Kasumi-1 (cell line): ENCODE measurements at places on chromosomes 1 and 21.
A peak's percentile ranks its signal among the peaks of the same experiment; 100 is the strongest.

- peak; percentile 17 for DNase-seq
These were observed 1.9 kb downstream of the SLC16A1 start for GRCh38 chr1:112954017-112954650.

GRCh38 chr1:153310526-153310925 is 2.2 kb downstream of the PGLYRP3 start:
- no peak for DNase-seq

GRCh38 chr21:37380349-37381323 is 14.1 kb downstream of the DYRK1A start:
- no peak for DNase-seq

DNA sequence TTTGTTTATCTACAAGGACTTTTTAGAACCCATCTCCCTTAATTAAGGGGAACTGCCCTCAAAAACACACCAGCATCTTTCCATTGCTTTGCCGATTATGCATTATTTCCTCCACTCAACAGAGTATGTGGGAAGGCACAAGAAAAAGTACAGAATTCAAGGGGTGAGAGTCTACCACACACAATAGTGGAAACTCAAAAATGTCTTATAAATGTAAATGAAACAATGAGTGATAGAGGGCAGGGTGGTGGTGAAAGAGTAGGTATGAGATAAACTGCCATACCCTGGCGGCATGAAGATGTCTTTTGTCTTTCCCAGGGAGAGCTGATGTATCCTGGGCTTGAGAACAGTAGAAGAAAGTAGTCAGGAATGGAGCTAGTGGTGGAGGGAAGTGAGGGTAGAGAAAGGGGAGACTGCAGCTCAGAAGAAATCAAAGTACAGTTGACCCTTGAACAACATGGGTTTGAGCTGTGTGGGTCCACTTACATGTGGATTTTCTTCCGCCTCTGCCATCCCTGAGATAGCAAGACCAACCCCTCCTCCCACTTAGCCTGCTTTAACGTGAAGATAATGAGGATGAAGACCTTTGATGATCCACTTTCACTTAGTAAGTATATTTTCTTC is 24.4 kb downstream of the CD58 start:
- no peak for DNase-seq

DNA sequence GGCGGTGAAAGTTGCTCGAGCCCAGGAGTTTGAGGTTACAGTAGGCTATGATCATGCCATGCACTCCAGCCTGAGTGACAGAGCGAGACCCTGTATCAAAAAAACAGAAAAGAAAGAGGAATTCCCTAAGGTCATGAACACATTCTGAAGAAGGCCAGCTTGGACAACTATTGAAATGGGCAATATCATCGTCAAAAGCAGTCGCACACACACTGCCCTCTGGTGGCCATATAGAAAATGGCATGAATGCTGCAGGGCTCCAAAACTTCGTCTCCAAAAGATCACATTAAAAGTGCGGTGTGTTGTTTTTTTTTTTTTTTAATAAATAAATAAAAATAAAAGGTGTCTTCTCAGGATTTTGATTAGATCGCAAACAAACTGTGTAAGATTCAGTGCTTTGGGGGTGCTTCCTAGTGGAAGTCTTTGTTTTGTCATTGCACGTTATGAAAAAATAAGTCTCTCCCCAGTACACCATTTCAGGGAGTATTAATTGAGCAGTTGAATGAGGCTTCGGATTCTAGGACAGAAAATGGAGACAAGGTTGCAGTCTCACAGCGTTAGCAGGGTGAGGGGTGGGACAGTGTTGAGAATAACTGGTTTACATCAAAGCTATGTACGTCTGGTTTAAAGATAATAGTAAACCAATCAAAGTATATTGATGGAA is 87.5 kb upstream of the FMN2 start:
- DNase-seq: peak; percentile 47

DNA sequence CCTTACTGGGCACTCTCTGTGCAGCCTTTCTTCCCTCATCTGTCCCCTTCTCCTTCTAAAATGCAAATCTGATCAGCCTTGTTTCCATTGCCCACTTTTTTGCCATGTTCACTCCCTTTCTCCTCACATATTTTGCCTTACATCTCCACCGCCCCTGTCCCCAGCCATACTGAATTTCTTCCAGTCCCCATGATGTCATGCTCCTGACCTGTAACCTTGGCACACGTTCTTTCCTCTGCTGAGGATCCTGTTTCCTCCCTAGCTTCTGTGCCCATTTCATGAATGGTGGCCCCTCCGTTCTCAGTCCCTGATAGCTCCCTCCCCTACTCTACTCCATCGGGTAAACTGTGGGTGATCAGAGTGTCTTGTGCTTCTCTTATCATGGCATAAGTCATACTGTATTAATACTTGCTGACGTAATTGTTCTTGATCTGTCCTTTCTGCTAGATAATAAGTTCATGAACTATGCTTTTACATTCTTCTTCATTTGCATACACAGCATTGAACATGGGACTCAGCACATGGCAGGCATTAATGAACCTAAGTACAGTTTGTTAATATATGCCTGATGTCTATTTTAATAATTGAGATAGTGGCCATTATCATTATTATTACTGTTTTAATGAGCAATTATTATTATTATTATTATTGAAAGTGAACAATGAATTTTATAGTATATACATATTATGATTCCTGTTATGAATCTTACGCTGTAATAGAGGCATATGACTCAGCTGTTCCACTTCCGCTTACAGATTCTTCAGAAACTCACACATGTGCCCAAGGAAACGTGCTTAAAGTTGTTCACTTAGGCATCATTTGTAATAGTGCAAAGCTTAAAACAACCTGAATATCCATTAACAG is 28.5 kb downstream of the MAP3K21 start:
- DNase-seq: no peak

- no peak for DNase-seq
These were observed 156.8 kb upstream of the KCND3 start for GRCh38 chr1:112146201-112146715.

DNA sequence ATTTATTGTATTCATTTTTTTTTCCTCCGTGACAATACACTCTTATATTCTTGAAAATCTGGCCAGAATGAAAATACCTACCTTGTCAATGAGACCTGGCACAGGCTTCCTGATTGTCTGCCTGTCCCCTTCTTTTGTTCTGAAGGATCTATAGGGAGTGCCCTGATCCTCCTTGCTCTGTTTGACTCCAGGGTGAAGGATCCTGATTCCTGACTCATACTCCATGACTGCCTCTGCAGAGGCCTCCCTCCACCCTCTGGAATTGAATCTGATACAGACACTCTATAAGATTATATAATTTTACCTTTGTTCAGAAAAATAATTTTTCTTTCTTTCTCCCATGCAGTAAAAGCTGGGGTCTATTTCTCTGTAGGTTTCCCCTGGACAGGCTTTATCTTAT is 116.2 kb downstream of the HMCN1 start:
- no peak for DNase-seq

GRCh38 chr1:43058545-43059360 is 100.1 kb upstream of the SLC2A1 start:
- peak; percentile 14 for DNase-seq

DNA sequence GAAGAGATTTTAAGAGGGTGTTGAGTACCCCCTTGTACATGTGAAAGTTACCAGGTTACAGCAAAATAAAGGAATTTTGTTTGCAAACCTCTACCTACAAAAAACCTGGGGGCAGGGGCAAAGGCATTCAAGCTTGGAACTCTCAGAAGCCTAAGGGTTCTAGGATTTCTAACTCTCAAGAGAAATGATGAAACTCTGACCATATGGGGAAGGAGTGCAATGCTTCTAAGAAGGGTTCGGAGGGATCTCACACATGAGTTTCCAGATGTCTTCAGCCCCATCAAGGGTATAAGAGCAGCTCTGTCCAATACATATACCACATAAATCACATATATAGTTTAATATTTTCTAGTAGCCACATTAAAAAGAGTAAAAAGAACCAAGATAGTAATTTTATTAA is 7.3 kb upstream of the FCGR2A start:
- DNase-seq: no peak

DNA sequence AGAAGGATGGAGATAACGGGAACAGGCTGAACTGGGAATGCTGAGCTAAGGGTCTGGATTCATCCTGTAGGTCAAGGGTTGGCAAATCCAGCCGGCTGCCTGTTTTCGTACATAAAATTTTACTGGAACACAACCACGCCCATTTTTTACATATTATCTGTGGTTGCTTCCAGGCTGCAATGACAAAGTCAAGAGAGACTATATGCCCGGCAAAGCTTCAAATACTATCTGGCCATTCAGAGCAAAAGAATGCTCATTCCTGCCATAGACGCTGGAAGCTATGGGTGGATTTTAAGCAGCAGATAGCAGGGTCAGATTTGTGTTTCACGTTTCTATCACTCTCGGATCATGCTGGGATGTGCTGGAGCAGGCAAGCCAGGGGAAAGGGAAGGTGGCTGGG is 137.9 kb upstream of the EDN2 start:
- DNase-seq: no peak

GRCh38 chr1:168468822-168469221 is 75.0 kb downstream of the XCL2 start:
- no peak for DNase-seq

DNA sequence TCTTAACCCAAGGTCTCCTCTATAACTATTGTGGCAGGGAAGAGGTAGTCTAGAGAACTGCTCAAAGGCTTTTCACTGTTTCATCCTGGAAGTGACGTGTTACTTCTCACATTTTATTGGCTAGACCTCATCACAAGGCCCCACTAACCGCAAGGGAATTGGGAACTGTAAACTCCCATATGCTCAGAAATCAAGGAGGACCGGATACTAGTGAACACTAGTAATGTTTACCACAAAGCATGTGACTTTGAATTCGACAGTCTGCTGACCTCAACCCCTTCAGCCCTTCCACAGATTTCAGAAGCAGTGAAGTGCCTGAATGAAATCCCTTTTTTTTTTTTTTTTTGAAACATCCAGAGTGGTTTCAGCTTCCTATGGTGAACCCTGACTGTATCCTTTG is 3.4 kb upstream of the EEIG2 start:
- DNase-seq: no peak

- peak; percentile 10 for DNase-seq
These were observed 1.7 kb upstream of the DUSP10 start for GRCh38 chr1:221743416-221744208.

- DNase-seq: no peak
These were observed 8.1 kb downstream of the ODF2L start for GRCh38 chr1:86387916-86388627.

DNA sequence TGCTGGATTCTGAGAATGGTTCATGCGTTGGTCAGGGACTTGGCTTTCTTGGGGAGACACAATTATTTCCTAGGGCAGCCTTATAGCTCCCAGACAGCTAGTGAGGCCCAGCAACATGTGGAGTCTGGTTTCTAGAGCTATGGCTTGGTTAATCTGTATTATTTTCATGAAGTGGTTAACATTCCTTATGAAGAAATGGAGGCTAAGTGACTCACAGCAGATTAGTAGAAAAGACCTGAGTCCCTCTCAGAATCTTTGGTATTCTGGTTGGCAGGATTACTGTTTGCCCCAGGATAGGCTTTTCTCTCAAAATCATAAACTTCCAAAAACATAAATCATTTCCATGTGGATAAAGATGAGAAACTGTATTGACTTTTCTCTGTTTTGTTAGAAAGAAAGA is 42.3 kb downstream of the DUSP10 start:
- DNase-seq: no peak

DNA sequence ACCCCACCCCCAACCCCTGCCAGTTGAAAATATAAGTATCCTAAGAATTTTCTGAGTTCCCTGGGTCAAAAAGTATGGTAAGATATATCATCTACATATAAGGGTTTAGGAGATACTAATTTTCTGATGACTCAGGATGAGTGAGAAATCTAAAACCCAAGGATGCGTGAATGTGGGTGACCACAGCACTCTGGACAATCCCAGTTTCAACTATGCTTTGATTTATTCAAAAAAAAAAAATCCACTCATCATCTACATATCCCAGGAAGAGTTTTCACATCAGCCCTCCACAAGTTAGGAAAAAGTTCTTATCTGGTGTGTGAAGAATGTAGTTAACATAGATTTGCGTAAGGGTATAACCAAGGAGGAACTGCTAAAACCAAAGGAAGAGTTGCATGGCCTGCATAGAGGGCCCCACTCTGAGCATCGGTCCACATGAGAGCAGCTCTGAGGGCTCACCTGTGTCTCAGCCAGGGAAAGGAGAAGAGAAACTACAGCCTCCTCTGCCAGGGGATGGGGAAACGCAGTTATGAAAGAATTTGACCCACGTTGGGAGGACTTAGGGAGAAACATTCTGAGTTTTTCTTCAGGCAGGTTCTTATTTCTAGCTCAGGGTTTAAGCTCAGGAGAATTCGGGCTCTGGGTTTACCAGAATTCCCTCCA is 18.8 kb downstream of the LAMB3 start:
- DNase-seq: no peak

GRCh38 chr21:46219591-46220239 is 8.9 kb downstream of the LSS start:
- no peak for DNase-seq

- DNase-seq: no peak
These were observed 225.0 kb downstream of the PBX1 start for GRCh38 chr1:164783778-164784555.

DNA sequence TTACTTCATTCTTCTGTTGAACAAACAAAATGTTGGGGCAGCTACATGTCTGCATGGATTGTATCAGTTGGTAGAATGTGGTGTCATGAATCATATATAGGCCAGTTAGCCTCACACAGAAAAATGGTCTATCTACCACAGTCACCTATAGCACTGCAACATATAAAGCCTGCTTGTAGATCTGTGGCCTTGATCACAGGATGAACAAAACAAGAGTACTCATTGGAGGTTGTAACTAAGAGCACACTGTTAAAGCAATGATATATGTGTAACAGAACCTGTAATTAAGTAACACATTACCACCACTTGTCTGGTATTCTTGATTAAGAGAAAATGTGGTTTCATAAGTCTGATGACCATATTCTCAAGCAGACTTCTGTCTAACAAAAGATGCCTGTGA is 167.3 kb upstream of the SGIP1 start:
- DNase-seq: no peak

GRCh38 chr1:92921031-92922023 is 39.9 kb downstream of the DIPK1A start:
- DNase-seq: no peak

DNA sequence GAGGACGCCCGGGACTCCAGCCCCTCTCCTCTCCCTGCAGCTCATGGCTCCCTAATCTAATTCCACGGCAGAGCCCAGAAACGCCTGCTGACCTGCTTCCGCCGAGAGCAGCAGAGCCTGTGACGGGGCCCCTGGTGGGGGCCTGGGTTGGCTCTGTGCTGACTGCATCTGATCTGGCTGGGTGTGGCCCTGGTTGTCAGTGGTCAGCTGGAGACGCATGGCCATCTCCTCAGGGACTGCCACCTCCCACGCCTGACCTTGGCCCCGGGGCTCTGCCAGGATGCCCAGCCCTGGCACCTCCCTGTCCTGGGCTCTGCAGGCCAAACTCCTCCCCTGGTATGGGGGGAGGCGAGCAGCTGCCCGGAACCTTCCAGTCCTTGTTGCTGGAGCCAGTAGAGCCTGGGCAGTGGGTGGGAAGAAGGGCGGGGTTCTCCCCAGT is 1.1 kb upstream of the PLCH2 start:
- DNase-seq: no peak

DNA sequence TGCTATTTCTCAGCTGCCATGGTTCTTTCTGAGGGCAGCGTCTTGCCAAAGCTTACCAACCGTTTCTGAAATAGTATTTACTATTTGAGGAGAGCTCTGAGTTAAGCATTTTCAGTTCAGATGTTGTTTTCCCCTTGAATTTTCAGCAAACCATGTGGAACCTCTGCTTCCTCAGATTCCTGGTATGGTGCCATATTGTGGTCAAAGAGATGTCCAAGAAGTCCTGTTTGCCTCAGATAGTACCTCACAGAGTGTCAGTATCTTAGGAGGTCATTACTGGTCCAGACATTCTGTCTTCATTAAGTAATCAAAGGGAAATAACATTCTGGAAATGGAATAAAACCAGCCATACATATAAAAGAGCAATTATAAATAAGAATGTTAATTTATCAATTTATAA is 36.6 kb downstream of the VANGL2 start:
- no peak for DNase-seq
